ENCODE measurements at places on chromosomes 12 and 14. TPM values are rescaled to one million over a fixed set of nuclear protein-coding genes. Genes with fewer than 3 reads are reported as not detected.

The IL22 gene
- not detected for polyA plus RNA-seq

DNA sequence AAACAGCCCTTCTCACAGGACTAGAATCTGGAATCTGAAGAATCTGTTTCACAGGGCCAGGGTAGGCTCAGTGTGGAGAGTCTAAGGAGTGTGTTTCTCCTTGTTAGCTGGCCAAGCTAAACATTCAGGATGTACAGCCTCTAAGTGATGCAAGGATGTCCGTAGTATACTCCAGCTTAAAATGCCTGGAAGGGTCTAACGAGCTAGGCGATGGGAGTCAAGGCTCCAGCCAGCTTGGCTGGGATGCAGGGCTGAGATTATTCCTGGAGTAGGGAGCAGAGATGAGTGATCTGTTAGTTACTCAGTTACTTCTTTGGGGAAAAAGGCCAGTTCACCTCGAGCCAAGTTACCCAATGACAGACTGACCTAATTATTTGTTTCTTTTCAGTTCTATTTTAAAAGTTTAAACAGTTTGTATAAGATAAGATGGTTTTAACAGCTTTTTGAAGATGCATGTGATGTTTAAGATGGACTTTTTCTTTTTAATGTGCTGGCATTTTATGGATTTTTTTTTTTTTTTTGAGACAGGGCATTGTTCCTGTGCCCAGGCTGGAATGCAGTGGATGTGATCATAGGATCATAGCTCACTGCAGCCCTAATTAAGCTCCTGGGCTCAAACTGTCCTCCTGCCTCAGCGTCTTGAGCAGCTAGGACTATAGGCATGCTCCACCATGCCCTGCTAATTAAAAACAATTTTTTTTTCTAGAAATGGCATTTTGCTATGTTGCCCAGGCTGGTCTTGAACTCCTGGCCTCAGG is 41.1 kb downstream of the SYNE2 start:
- DNase-seq, result peak; percentile 73

The ADAMTS20 gene
- 0.05 TPM for polyA plus RNA-seq

The DAD1 gene
- polyA plus RNA-seq, result 111 TPM

Data from forelimb muscle (tissue), 1 donor.